ENCODE measurements at places on chromosomes 12 and 14.

DNA sequence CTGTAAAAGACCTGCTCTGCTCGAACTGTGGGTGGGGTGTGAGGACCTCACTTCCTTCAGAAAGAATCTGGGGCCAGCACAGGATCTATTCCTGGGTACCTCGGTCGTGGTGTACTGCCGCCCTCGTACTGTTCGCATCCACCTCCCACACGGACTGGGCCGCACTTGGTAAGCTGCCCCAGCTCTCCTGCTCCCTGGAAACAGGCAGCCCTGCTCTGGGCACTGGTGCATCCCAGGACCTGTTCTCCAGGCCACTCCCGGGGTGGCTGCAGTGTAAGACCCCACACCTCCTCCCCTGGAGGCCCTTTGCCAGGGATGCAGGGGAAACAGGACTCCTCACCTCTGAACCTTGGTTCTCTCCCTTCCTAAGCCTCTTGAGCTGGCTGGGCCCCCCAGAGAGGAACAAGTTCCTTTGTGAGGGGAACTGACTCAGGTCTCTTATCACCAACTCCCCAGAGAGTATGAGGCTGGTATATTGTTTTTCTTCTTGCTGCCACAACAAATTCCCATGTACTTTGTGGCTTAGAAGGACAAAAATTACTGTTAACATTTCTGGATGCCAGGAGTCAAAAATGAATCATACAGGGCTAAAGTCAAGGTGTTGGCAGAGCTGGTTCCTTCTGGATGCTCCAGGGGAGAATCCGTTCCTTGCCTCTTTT, 276.5 kb downstream of the NUAK1 start:
- no peak for DNase-seq

DNA sequence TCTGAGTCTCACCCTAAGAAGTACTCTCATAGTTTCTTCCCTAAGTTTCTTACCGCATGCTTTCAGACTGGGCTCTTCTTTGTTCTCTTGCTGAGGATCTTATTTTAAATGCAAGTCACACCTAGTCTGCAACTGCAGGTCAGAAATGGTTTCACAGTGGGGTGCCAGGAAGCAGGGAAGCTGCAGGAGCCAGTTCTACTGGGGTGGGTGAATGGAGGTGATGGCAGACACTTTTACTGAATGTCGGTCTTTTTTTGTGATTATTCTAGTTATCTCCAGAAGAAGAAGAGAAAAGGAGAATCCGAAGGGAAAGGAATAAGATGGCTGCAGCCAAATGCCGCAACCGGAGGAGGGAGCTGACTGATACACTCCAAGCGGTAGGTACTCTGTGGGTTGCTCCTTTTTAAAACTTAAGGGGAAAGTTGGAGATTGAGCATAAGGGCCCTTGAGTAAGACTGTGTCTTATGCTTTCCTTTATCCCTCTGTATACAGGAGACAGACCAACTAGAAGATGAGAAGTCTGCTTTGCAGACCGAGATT, 1.7 kb downstream of the FOS start:
- DNase-seq = no peak

DNA sequence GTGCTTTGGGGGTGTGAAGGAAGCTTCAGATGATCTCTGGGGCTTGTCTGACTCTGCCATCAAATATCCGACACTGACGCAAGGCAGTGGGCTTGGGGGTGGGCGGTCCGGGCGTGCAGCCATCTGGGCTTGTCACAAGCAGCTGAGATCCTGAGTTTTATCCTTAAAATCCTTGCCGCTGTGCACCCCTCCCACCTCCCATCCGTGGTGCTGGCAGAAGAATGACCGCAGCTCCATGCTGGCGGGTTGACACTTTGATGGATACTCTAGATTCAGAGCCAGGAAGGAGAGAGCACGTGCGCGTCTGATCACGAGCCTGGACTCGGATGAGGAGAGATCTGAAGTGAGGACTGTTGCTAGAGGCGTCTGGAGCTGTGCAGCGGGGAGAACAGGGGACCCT, 3.0 kb downstream of the ZFYVE21 start:
- DNase-seq = no peak

GRCh38 chr12:12719496-12719895, 2.3 kb downstream of the CDKN1B start:
- peak; percentile 24 for DNase-seq

- peak; percentile 10 for DNase-seq
These were observed 39.1 kb upstream of the PNMA1 start for GRCh38 chr14:73753124-73753886.

DNA sequence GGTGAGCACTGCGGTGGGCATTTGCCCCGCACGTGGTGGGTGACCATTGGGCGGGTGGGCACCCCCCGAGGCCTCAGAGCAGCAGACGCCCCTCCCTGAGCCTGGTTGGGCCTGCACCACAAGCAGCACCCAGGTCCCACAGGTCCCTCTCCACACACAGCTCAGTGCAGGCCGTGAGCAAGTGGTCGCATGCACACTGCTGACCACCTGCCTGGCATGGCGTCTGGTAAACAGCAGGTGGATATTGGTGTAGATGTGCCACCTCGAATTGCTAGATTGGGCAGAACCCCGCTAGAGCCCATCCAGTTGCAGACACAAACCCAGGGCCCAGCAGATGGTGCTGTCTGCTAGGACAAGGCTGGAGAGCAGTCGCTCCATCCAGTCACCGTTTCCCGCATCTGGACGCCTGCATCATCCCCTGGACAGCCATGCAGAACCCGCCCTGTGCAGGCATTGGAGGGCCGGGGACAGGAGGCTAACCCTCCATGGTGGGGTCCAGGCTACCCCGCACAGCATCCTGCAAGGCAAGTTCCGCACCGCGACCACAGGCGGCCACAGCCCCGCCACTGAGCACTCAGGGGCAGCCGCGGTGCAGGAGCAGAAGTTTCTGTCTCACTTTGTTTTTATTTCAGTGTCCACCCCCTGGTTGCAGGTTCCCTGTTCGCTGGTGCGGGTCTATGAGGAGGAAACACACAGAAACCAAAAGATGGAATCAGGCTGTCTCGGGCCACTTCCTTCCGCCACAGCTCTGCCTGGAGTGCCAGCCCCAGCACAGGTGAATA, 45.6 kb upstream of the RIMBP2 start:
- DNase-seq = peak; percentile 63

DNA sequence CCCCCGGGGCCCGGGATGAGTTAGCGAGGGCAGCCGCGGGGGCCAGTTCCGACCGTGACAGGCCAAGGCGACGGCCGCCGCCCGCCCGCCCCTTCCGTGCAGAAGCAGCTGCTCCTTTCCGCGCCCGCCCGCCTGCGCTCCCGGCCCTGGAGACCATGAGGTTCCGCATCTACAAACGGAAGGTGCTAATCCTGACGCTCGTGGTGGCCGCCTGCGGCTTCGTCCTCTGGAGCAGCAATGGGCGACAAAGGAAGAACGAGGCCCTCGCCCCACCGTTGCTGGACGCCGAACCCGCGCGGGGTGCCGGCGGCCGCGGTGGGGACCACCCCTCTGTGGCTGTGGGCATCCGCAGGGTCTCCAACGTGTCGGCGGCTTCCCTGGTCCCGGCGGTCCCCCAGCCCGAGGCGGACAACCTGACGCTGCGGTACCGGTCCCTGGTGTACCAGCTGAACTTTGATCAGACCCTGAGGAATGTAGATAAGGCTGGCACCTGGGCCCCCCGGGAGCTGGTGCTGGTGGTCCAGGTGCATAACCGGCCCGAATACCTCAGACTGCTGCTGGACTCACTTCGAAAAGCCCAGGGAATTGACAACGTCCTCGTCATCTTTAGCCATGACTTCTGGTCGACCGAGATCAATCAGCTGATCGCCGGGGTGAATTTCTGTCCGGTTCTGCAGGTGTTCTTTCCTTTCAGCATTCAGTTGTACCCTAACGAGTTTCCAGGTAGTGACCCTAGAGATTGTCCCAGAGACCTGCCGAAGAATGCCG, 699 bp downstream of the MGAT2 start:
- DNase-seq = peak; percentile 51

DNA sequence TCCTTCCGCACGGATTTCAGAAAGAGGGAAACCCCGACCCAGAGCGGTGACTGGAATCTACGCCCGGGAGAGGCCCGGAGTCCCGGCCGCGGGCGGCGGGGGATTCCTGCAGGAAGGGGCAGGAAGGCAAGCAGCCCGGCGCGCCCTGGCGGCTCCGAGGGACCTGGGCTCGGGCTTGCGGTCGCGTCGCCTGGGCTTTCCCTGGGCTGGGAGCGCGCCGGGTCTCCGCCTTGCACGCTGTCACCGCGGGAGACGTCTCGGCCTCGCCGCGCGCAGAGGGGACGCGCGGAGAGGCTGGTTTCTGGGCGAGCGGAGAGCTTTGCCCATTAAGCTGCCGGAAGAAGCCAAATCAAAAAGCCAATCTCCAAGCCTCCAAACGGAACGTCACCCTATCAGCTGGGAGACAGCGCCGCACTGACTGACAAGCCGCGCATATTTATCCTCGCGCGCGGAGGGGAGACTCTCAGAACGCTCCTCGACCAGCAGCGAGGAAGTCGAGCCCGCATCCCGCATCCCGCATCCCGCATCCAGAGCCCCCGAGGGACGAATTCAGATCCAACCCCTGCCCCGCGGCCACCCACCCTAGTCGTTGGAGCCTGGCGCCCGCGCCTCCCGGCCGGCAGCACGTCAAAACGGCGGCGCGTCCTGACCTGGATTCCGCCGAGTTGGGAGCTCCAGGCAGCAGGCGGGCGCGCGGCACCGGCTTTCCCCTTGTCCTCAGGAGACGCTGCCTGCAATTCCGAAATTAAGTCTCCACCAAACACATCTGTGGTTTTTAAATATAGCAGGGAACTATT, at the start of gene SLC8A3:
Gene SLC8A3, minus strand, starts transcription at position 293 of the 797 bp plus-strand sequence. CDS start 20,529 bp downstream, outside the sequence.
- DNase-seq = peak; percentile 85

DNA sequence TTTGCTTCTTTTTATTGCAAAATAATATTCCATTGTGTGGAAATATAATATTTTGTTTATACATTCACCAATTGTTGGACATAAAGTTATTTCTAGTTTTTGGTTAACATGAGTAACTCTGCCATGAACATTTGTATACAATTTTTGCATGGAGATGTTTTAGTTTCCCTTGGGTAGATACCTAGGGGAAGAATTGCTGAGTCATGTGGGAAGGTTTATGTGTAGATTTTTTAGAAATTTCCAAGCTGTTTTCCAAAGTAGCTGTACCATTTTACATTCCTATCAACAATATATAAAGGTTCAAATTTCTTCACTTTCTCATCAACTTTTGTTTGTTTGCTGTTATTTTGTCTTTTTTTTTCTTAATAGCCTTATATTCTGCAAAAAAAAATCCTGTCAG, 664.7 kb upstream of the FBXO33 start:
- DNase-seq = no peak

GRCh38 chr12:98618952-98619351, 25.5 kb downstream of the SLC25A3 start:
- no peak for DNase-seq
